ENCODE measurements at places on chromosomes 1 and 21. TPM values are rescaled to one million over a fixed set of nuclear protein-coding genes. Genes with fewer than 3 reads are reported as not detected.

DNA sequence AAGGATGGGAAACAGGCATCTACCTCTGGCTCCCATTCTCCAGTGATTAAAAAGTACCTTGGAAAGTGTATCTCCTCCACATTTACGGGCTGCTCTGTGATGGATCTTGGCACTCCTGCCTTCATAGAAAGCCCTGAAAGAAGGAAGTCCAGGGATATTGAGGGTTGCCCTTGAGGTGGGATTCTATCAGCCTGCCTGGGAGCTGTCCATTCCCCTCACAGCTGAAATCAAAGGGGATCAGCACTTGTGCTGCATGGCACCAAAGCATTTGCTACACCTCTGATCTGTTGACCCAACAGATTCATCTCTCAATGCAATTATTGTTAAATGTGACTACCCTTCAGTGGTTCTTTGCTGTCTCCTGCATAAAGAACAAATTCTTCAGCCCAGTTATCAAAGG, 442.0 kb upstream of the RUNX1 start:
- DNase-seq = no peak

DNA sequence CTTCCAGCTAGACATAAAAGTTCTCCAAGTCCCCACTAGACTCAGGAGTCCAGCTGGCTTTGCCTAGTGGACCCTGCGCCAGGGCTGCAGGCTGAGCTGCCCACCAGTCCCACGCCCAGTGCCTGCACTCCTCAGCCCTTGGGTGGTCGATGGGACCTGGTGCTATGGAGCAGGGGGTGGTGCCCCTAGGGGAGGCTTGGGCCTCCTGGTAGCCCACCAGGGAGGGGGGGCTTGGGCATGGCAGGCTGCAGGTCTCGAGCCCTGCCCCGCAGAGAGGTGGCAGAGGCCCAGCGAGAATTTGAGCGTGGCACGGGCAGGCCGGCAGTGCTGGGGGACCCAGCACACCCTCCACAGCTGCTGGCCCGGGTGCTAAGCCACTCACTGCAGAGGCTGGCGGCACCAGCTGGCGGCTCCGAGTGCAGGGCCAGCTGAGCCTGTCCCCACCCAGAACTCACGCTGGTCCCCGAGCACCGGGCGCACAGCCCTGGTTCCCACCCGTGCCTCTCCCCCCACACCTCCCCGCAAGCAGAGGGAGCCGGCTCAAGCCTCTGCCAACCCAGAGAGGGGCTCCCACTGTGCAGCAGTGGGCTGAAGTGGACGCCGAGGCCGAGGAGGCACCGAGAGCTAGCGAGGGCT, 30.2 kb upstream of the GBP5 start:
- DNase-seq = no peak

DNA sequence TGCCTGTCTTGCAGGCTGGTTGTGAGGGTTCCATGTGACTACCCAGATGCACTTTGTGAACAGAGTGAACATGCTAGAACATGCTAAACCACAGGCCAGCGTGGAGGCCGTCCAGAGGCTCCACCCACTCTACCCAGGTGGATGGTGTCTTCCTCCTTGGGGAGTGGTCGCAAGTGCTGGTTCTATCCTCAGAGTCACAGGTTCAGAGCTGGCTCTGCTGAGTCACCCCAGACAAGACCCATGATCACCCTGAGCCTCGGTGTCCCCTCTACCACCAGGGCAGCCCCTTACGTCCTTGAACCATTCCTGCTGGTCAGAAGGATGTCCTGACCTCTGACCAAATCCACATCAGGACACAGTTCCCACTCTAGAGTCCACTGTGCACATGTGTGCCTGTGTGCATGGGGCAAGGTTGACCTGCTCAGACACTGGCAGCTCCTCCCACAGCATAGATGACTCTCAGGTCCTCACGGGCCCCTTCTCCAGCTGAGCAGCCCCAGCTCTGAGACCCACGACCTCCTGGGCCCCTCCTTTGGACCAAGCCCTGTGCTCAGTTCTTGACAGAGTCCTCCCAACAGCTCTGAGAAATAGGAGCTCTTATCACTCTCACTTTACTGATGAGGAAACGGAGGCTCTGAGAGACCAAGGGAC, 391.8 kb downstream of the MATN1 start:
- DNase-seq = no peak

GRCh38 chr1:15742339-15742801, at the start of gene TMEM82:
Gene TMEM82, plus strand, starts transcription at chr1:15742499. Its CDS starts 61 bp downstream, at chr1:15742560.
- DNase-seq = no peak

GRCh38 chr1:179128520-179128919, 46.6 kb downstream of the TOR3A start:
- no peak for DNase-seq

The CD164L2 gene
- not detected for total RNA-seq

All from G401 (cell line).